ENCODE measurements at places on chromosomes 6 and 20.
A peak's percentile ranks its signal among the peaks of the same experiment; 100 is the strongest.

DNA sequence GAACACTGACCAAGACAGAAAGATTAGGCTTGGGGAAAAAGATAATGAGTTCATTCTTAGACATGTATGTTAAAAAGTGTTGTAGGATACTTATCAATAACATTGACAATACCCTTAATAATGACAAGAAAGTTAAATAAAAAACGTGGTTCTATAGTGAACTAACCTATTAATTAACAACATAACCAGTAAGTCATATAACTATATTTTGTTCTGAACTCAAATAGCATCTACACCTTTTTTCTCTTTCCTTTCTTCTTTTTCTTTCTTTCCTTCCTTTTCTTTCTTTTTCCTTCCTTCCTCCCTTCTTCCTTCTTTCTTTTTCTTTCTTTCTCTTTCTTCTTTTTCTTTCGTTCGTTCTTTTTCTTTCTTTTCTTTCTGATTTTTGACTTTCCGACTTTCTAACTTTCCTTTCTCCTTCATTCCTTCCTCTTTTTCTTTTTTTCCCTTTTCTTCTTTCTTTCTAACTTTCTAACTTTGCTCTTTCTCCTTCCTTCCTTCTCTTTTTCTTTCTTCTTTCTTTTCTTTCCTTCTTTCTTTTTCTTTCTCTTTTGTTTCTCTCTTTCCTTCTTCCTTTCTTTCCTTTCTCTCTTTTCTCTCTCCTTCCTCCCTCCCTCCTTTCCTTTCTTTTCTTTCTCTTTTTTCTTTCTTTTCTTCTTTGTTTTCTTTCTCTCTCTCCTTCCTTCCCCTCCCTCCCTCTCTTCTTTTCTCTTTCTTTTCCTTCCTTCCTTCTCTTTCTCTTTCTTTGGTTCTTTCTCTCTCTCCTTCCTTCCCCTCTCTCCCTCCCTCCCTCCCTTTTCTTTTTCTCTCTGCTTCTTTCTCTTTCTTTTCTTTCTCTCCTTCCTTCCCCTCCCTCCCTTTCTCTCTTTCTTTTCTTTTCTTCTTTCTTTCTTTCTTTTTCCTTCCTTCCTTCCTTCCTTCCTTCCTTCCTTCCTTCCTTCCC, 24.6 kb downstream of the PRSS35 start:
- no peaks in the 10 kb centered on the region for H3K36me3 ChIP-seq
- H3K4me1 ChIP-seq, result no peaks in the 10 kb centered on the region
- no peak overlapping the region for H3K4me3 ChIP-seq

GRCh38 chr6:26183581-26184366, 96.5 kb downstream of the HFE start:
- H3K36me3 ChIP-seq, result no peaks in the 10 kb centered on the region
- peak overlapping the region; percentile 40 for H3K4me3 ChIP-seq
- DNase-seq, result peak; percentile 92

GRCh38 chr6:119801056-119801455, 451.5 kb upstream of the MAN1A1 start:
- H3K27me3 ChIP-seq, result no peaks in the 10 kb centered on the region
- no peak for DNase-seq
- H3K27ac ChIP-seq, result no peak overlapping the region

DNA sequence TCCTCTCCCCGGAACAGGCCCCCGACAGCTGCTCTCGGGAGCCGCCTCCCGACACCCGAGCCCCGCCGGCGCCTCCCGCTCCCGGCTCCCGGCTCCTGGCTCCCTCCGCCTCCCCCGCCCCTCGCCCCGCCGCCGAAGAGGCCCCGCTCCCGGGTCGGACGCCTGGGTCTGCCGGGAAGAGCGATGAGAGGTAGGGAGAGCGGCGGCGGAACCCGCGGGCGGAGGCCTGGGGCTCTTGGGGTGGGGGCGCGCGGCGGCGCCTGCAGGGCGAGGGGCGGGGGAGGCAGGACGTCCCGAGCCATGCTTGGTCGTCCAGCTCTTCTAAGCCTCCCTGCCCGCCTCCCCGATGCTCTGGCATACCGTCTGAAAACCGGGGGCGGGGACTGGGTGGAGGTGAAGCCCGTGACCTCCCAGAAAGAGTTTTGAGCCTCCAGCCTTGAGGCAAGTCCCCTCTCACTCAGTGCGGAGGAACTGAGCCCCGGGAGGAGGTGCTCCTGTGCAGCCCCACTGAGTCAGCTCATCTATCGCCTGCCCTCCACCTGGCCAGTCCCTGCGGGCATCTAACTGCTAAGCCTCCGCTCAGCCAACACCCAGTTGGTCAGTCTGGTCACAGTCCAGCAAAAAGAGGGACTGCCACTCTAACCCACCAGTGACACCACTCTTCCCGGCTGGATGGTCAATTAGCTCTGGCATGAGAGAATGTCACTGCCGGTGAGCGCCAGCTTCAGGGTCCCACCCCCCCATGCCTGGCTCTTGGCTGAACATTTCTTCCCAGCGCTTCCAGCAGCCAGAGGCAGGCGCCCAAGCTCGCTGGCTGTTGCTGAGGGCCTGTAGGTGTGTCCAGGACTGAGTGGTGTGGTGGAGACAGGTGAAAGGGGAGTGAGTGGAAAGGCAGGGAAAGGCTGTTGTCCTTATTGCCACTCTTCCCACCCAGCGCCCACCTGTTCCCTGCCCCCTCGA, 482 bp downstream of the DDR1 start:
- H3K36me3 ChIP-seq, result peaks cover 8% of the 10 kb centered on the region
- H3K4me1 ChIP-seq, result peaks cover 48% of the 10 kb centered on the region
- no peaks in the 10 kb centered on the region for H3K27me3 ChIP-seq

- no peaks in the 10 kb centered on the region for H3K36me3 ChIP-seq
- H3K27me3 ChIP-seq, result peaks cover 5% of the 10 kb centered on the region
- DNase-seq, result no peak
- no peak overlapping the region for H3K4me3 ChIP-seq
- H3K27ac ChIP-seq, result no peak overlapping the region
These were observed 45.4 kb upstream of the SPTLC3 start for GRCh38 chr20:12963416-12963815.

GRCh38 chr6:90387383-90387775, 90.7 kb upstream of the BACH2 start:
- no peaks in the 10 kb centered on the region for H3K36me3 ChIP-seq
- peaks cover 12% of the 10 kb centered on the region for H3K27me3 ChIP-seq
- H3K4me3 ChIP-seq, result no peak overlapping the region
- H3K27ac ChIP-seq, result no peak overlapping the region
- peaks cover 2% of the 10 kb centered on the region for H3K4me1 ChIP-seq
- no peak for DNase-seq

DNA sequence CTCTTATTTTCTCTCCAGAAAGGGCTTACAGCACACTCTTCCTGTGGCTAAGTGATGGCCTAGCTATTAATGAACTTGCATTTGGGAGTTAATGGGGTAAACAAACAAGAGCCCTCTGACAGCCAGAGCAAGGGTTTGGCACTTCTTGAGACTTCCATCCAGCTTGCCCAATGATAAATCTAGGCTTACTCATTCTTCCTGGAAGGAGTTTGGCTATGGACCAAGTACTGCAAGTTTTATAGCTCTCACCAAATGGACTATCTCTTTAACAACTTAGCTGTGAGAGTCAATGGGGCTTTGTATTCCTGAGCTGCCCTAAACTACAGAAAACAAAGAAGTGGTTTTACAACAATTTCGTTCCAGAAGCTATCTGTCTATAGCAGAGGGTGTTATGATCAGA, 16.7 kb upstream of the PI3 start:
- no peak overlapping the region for H3K27ac ChIP-seq
- peaks cover 2% of the 10 kb centered on the region for H3K4me1 ChIP-seq
- peak; percentile 43 for DNase-seq
- H3K36me3 ChIP-seq, result no peaks in the 10 kb centered on the region

- H3K4me1 ChIP-seq, result peaks cover 25% of the 10 kb centered on the region
- H3K27me3 ChIP-seq, result no peaks in the 10 kb centered on the region
- DNase-seq, result no peak
- no peak overlapping the region for H3K27ac ChIP-seq
- no peaks in the 10 kb centered on the region for H3K36me3 ChIP-seq
- H3K4me3 ChIP-seq, result no peak overlapping the region
These were observed 33.5 kb upstream of the RAB23 start for GRCh38 chr6:57255451-57256169.

GRCh38 chr6:16562498-16562897, 198.8 kb downstream of the ATXN1 start:
- peak; percentile 52 for DNase-seq
- H3K4me3 ChIP-seq, result no peak overlapping the region
- no peak overlapping the region for H3K27ac ChIP-seq
- peaks cover 4% of the 10 kb centered on the region for H3K4me1 ChIP-seq
- H3K27me3 ChIP-seq, result no peaks in the 10 kb centered on the region

GRCh38 chr6:137213813-137214212, 5.4 kb downstream of the IFNGR1 start:
- H3K27ac ChIP-seq, result no peak overlapping the region
- peaks cover 5% of the 10 kb centered on the region for H3K4me1 ChIP-seq
- no peak for DNase-seq
- H3K4me3 ChIP-seq, result no peak overlapping the region
- H3K36me3 ChIP-seq, result 0 out of 2 replicates have a peak, but pooled peaks cover 1% of the 10 kb centered on the region
- no peaks in the 10 kb centered on the region for H3K27me3 ChIP-seq

GRCh38 chr6:42099340-42100028, 42.9 kb downstream of the C6orf132 start:
- H3K36me3 ChIP-seq, result no peaks in the 10 kb centered on the region
- H3K27me3 ChIP-seq, result no peaks in the 10 kb centered on the region
- peaks cover 18% of the 10 kb centered on the region for H3K4me1 ChIP-seq
- DNase-seq, result peak; percentile 71

DNA sequence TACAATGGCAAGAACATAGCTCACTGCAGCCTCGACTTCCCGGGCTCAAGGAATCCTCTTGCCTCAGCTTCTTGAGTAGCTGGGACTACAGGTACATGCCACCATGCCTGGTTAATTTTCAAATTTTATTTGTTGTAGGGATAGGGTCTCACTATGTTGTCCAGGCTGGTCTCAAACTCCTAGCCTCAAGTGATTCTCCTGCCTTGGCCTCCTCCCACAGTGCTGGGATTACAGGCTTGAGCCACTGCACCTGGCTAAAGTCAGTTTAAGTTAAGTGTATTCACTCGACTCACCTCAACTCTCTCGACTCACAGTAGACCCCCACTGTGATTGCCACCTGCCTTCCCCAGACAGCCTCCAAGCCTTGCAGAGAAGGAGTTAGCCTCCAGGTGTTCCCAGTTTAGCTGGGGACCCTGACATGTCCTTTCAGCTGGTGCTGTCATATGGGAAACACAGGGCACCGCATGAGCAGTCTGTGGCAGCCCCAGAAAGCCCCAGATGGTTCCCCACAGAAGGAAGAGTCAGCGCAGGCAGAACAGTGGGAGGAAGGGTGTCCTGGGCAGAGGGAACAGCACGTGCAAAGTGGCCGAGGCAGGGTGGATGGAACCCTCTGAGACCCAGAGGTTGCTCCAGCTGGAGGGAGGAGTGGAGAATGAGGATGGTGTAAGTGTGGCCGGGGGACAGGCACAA, 40.4 kb downstream of the CEBPB start:
- no peaks in the 10 kb centered on the region for H3K36me3 ChIP-seq
- DNase-seq, result no peak
- no peaks in the 10 kb centered on the region for H3K27me3 ChIP-seq
- no peak overlapping the region for H3K4me3 ChIP-seq

GRCh38 chr6:99745651-99746050, 139.0 kb downstream of the PRDM13 start:
- DNase-seq, result no peak
- no peaks in the 10 kb centered on the region for H3K36me3 ChIP-seq
- H3K27me3 ChIP-seq, result no peaks in the 10 kb centered on the region
- no peak overlapping the region for H3K27ac ChIP-seq

DNA sequence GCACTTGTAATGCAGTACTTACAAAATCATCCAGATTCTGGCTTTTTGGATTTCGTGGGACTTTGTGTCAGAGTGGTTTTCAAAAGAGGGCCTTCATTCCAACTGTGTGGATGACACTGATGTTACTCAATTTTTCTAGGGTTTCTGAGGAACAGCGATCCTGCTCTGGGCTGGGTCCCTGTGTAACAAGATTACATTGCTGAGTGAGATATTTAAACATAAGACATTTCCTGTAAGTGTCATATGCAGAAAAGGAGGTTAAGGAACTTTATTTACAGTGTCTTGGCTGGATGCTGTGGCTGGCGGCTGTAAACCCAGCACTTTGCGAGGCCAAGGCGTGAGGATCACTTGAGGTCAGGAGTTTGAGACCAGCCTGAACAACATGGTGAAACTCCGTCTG, 6.7 kb downstream of the ZFAND3 start:
- H3K36me3 ChIP-seq, result no peaks in the 10 kb centered on the region
- H3K27ac ChIP-seq, result no peak overlapping the region
- peaks cover 24% of the 10 kb centered on the region for H3K4me1 ChIP-seq
- DNase-seq, result no peak
- H3K4me3 ChIP-seq, result no peak overlapping the region

DNA sequence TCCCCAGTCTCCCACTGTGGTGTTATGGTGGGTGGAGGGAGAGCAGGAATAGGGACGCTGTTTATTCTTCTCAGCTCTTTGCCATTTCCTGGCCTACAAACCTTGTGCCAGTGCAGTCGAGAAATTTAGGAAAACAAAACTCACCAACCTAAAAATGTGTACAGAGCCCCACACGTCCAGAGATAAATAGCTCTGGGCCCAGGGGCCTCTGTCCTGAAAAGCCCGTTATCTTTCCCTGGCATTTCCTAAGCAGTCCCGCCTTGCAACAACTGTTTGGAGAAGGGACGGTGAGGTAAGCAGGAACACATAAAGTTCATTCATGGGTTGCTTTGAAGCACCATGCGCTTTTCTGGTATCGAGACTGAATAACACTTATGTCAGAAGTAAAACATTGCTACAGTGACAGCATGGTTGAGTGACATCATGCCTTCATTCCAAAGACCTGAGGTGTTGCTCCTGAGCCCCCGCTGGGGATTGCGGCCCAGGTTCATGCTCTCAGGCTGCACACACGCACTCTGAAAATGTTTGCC, 80.1 kb upstream of the NXT1 start:
- H3K36me3 ChIP-seq, result no peaks in the 10 kb centered on the region
- H3K4me3 ChIP-seq, result no peak overlapping the region
- H3K27me3 ChIP-seq, result 0 out of 2 replicates have a peak, but pooled peaks cover 2% of the 10 kb centered on the region
- peaks cover 6% of the 10 kb centered on the region for H3K4me1 ChIP-seq

- H3K4me3 ChIP-seq, result no peak overlapping the region
- H3K27ac ChIP-seq, result no peak overlapping the region
- H3K36me3 ChIP-seq, result no peaks in the 10 kb centered on the region
- no peaks in the 10 kb centered on the region for H3K27me3 ChIP-seq
- H3K4me1 ChIP-seq, result no peaks in the 10 kb centered on the region
- no peak for DNase-seq
These were observed 142.4 kb upstream of the SLC24A3 start for GRCh38 chr20:19070026-19070425.

Measured in IMR-90 (cell line).